ENCODE measurements at places on chromosomes 16 and 17.

GRCh38 chr16:27436921-27437650 is 35.1 kb downstream of the IL21R start:
- no peak for DNase-seq

- DNase-seq: no peak
Measured at GRCh38 chr17:28145348-28145747, 102.9 kb downstream of the NLK start.

GRCh38 chr17:76506408-76507345 is 5.5 kb upstream of the RHBDF2 start:
- DNase-seq: peak; percentile 90

GRCh38 chr17:6162892-6163291 is 92.7 kb downstream of the WSCD1 start:
- DNase-seq: no peak

GRCh38 chr17:79285973-79286372 is 211.3 kb downstream of the ENGASE start:
- DNase-seq: no peak

DNA sequence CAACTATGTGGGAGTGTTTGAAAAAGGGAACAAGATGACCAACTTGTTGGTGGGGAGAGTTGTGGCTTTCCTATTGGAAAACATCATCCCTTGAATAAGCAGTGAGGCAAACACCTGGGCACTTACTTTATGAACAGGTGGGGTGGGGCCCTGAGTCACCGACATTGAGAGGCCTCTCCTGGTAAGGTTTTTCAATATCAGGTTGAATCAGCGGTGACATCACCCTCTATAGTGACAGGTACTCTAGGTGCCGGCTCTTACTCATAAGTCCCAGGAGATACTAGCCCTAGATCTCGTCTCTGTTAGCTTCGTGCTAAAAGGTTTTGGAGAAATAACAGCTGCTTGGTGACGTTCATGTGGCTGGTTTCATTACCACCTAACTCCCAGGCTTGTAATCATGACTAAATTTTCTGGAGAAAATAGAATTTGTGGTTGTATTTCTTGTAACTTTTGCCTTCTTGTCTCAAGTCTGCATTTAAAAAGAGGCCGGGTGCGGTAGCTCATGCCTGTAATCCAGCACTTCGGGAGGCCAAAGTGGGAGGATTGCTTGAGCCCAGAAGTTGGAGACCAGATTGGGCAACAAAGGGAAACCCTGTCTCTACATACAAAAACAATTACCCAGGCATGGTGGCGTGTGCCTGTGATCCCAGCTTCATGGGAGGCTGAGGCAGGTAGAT is 19.3 kb downstream of the CDH1 start:
- no peak for DNase-seq

- peak; percentile 91 for DNase-seq
Measured at GRCh38 chr16:89909777-89910716, 8.6 kb upstream of the MC1R start.

- DNase-seq: no peak
Measured at GRCh38 chr16:75059411-75059810, 57.2 kb downstream of the LDHD start.

DNA sequence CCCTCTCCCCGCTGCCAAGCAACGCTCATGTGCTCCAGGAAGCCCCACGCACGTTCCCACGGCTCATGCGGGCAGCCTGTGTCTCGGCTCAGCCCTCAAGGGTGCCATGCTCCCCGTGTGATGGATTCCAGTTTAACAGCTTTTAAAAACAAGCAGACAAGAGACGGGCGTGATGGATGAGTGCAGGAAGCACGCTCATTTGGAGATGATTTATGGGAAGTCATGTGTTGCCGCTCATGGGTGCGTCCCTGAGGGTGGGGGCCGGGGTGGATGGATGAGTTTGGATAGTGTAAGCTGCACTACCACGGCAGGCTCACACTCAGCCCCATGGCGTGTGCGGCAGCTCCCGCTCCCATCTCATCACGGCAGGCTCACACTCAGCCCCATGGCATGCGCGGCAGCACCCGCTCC is 132.8 kb downstream of the RBFOX3 start:
- DNase-seq: no peak

DNA sequence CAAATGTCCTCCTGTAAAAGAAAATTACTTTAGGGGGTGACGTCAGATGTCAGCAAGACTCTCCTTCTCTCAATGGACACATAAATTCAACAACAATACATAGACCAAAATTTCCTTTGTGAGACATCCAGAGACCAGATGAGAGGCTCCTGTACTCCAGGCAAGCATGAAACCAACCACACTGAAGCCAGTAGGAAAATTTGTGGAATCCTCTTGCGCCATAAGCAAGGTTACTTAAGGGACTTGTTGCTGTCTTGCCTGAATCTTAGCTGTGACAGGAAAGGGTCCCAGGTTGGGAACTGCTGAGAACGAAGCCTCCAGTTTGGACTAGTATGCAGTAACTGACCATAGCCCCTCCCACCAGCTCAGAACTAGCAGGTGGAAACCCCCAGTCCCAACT is 56.0 kb downstream of the CEP112 start:
- DNase-seq: no peak

- no peak for DNase-seq
Measured at GRCh38 chr16:13429416-13429815, 490.5 kb upstream of the ERCC4 start.

- peak; percentile 86 for DNase-seq
Measured at GRCh38 chr17:47695429-47696376, 1.7 kb downstream of the TBKBP1 start.

DNA sequence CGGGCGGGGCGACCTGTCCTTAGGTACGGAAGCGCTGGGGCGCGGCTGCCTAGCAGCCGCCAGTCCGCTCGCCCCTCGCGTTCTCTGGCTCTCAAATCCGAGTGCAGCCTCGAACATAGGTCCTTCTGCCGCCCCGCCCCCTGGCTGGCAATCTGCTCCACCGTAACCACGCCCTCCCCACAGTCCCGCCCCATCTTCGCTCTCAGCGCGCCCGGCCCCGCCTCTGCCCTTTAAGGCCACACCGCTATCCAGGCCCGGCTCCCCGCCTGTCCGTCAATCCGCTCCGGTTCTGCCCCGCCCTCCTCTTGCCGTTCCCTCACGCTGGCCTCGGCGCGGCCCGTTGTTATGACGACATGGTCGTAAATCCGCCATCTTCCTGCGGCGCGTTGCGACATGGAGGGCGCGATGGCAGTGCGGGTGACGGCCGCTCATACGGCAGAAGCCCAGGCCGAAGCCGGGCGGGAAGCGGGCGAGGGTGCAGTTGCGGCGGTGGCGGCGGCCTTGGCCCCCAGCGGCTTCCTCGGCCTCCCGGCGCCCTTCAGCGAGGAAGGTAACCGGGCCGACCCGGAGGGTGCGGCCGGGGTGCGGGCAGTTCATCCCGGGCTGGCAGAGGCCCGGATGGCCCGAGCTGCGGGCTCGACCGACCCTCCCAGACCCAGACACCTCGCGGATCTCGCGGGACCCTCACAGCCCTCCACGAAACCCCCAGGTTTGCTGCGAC is at the start of gene E4F1:
E4F1 (plus strand) TSS at position 371 of the 721 bp plus-strand sequence; CDS start at position 394, 23 bp downstream.
- peak; percentile 100 for DNase-seq

DNA sequence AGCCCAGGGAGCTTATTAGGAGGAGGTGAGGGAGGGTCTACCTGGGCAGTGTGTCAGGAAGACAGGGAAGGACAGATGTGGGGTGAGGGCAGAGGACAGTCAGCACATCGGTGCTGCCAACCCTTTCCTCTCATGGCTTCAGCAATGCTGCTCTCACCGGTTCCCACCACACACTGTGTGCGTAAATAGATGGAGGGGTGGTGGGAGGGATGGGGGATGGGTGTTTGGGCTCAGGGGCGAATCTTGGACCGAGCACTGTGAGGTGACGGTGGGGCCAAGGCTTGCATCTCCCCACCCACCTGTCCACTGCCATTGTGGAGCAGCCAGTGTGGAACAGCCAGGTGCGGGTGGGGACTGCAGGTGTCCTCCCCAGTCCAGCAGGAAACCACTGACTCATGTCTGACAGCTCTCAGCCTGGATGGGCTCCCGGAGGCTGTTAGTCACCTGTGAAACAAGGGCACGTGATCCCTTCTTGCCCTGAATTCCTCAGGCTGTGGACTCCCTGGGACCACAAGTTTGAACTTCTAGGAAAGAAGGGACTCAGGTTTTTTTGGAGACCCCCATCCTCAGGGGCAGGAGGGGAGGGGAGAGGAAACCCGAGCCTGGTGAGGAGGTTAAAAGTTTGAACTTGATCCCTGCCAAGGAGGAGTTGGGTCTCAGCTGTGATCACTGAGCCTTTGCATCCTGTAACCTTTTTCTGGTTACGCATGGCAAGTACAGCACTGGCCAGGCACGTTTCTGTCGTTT is 42.7 kb upstream of the SMPD3 start:
- no peak for DNase-seq

DNA sequence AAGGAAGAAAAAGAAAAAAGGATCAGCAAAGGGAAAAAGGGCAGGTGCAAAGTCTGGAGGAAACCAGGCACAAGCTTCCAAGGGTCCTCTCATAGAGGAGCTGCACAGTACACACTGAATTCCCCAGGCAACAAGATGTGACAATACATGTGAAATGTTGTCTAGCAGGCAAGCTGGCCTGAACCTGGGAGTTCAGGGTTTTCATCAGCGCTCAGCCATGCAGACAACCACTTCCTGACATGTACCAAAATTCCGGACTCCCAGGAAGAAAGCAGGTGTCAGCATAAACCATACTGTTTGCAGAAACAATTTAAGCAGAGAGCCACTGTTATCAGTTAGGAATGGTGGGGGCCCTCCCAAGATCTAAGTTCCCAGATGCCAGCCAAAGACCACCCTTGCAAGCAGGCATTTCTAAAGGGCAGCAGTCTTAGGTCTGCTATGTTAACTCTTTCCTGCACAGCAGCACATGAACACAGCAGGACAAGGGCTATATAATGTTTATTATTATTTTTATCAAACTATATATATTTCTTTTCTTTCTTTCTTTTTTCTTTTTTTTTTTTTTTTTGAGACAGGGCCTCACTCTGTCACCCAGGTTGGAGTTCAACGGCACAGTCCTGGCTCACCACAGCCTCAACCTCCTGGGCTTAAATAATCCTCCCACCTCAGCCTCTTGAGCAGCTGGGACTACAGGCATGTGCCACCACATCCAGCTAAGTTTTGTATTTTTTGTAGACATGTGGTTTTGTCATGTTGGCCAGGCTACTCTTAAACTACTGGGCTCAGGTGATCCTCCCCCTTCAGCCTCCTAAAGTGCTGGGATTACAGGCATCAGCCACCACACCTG is 10.1 kb downstream of the TK2 start:
- no peak for DNase-seq

DNA sequence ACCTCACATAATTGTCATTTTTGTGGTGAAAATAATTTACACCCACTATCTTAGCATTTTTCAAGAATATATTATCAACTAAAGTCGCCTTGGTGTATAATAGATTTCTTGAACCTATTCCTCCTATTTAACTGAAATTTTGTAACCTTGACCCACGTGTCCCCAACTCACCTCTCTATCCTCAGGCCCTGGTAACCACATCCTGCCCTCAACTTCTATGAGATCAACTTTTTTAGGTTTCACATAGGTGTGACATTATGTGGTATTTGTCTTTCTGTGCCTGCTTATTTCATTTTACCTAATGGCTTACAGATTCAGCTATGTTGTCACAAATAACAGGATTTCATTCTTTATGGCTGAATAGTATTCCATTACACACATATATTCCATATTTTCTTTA is 73.0 kb upstream of the CNTNAP4 start:
- no peak for DNase-seq

DNA sequence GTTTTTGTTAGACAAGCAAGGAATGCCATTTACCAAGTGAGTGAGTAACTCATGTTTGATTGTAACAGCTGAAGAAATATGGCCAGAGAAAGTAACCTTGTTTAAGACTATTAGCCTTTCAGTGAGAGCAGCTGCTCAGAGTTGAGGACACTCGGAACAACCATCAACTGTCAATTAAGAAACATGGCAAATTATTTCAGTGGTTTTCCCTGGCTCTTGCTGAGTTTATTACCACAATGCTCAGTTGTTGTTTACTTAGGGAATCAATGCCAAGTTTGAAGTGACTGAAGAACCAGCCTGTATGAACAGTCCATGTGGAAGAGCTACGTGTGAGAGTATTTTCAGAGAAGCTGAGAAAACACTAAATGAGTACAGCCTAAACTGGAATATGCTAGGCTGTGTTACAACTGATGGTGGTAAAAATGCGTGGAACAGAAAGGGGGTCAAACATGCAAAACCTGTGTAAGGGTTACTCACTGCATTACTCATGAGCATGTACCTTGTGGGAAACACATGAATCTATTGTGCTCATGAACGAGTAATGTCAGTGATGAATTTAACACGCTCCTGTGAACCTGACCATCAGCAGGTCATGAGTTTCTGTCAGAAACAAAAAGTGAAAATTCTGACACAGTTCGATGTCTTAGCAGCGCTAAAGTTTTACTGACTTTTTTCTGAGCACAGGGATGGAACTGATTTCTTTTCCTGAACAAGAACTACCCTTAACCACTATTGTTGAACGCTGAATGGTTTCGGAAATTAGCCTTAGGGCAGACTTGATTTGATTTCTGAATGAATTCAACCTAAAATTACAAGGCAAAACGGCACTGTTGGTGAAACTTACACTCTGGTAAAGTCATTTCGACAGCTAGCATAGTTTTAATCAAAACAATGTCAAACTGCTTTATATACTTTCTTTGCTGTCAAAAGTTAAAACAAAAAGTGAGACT is 33.5 kb downstream of the GNA13 start:
- no peak for DNase-seq

Measured in Right ventricle myocardium superior (tissue), 1 donor.